T-cell (primary cell): ENCODE measurements at places on chromosomes 4 and X.

DNA sequence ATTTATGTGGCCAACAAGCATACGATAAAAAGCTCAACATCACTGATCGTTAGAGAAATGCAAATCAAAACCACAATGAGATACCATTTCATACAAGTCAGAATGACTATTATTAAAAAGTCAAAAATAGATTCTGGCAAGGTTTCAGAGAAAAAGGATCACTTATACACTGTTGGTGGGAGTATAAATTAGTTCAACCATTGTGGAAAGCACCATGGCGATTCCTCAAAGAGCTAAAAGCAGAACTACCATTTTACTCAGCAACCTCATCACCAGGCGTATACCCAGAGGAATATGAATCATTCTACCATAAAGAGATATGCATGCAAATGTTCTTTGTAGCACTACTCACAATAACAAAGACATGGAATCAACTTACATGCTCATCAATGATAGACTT lies 478.7 kb upstream of the GALNTL6 start:
- DNase-seq: no peak

GRCh38 chrX:47850901-47851300 lies 14.2 kb downstream of the ZNF81 start:
- no peak for DNase-seq

GRCh38 chr4:41751449-41752061 lies 3.0 kb upstream of the PHOX2B start:
- no peak for DNase-seq

- DNase-seq: no peak
These were observed 195.0 kb upstream of the HS3ST1 start for GRCh38 chr4:11623726-11624037.

DNA sequence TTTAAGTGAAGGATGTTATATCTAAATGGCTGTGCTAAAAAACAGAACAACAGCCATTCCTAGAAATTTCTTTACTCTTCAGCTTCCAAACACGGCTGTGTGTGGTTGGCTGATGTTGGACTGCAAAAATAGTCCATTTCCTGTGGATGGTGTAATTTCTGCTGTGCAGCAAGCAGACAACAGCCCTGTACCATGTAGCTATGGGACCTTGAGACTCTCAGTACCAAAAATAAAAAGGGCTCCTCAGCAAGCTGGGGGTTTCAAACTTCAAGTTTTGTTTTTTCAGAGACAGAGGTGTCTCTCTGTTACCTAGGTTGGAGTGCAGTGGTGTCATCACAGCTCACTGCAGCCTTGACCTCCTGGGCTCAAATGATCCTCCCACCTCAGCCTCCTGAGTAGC lies 18.1 kb downstream of the CD40LG start:
- no peak for DNase-seq

- DNase-seq: no peak
These were observed 23.4 kb upstream of the CT47A1 start for GRCh38 chrX:121008920-121009319.

GRCh38 chrX:50157545-50158135 lies 43.2 kb downstream of the AKAP4 start:
- no peak for DNase-seq

DNA sequence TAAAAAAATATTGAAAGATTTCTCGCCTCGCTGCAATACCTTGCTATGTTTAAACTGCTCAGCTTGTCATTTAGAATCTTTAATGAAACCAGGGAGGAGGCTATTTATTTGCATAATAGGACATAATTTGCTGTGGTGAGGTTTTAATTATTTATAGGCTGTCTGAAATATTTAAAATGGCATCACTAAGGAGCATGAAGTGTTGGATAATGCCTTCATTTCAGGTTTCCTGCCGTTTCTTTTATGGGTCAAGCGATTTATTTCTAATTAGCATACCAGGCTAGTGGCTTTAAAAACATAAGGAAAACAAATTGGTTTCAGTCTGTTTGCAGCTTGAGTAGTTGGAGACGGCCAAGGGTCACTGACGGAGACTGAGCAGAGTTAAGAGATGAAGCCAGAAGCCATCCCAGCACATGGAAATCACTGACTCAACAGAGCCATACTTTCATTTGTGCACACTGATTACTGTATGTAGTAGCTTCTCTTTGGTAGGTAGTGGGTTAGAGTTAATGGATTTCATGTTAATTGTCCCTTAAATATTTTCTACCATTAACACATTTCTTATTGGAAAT lies 1962.4 kb upstream of the TENM3 start:
- no peak for DNase-seq

- DNase-seq: no peak
These were observed 75.0 kb downstream of the NAF1 start for GRCh38 chr4:163091685-163092034.

- DNase-seq: no peak
These were observed 106.1 kb upstream of the ATP6AP2 start for GRCh38 chrX:40474645-40475044.

DNA sequence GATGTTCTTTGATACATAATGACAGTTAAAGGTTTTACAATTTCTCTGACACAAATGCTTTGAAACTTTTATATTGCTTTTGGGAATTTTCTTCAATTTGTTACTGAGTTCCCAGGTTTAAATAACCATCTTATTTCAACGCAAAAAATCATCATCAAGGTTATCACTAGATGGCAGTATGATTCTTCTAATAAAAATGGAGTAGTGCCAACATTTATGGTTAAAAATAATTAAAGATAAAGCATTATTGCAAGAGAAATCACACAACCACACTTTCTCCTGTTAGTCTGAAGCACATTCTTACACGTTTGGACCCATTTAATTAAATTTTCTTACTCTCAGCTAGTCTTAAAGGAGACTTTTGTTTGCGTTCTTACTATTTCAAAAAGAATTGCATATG lies 611.3 kb upstream of the CPXCR1 start:
- no peak for DNase-seq

GRCh38 chr4:43411226-43411625 lies 518.7 kb downstream of the GRXCR1 start:
- no peak for DNase-seq

DNA sequence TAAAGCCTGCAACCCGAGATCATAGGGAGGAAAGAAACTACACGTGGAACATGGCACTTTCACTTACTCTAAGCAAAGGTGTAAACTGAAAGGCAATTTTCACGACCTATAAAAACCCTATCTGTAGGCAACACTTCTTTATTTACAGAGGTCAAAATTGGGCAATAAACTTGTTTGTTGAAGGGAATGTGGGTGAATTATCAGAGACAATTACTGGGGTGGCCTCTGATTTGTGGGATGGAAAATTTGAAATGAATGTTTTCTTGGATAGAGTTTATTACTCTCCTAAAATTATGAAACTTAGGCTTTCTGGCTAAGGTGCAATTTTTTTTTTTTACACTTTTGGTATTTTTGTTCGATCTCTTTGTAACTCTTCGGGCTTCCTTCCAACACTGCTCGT lies 734.1 kb upstream of the TENM3 start:
- no peak for DNase-seq

DNA sequence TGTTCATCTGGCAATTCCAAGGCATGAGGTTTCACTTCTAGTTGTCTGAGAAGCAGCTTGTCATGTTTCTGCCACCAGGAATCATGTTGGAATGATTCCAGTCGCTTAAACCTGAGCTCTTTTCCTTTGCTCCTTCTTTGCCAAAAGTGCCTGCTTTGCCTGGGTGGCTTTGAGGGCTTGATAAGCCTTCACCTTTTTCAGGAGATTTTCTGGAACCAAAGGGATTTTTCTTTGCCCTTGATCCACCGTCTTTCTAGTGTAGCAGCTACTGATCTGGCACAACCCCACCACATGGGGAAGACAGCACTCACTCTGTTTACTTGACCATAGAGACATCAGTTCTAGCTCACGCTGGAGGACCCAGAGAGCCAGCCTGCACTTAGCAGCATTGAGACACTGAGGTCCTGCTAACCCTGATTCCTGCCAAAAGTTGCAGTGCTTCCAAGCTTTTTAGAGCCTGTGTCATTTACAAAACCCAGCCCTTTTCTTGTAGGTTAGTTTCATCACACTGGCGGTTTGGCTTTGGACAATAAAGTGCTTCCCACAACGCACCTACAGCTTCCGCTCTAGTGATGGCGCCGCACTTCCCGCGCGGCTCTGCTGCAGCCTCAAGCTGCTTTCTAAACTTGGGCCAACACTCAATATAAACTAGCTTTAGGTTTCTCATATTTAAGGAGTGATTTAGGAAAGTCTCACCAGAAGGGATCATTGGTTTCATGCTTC lies 7.3 kb upstream of the CCNI start:
- no peak for DNase-seq

- no peak for DNase-seq
These were observed 67.5 kb upstream of the SH3RF1 start for GRCh38 chr4:169338241-169338640.

- DNase-seq: no peak
These were observed 78.2 kb upstream of the PAQR3 start for GRCh38 chr4:79017481-79017880.

DNA sequence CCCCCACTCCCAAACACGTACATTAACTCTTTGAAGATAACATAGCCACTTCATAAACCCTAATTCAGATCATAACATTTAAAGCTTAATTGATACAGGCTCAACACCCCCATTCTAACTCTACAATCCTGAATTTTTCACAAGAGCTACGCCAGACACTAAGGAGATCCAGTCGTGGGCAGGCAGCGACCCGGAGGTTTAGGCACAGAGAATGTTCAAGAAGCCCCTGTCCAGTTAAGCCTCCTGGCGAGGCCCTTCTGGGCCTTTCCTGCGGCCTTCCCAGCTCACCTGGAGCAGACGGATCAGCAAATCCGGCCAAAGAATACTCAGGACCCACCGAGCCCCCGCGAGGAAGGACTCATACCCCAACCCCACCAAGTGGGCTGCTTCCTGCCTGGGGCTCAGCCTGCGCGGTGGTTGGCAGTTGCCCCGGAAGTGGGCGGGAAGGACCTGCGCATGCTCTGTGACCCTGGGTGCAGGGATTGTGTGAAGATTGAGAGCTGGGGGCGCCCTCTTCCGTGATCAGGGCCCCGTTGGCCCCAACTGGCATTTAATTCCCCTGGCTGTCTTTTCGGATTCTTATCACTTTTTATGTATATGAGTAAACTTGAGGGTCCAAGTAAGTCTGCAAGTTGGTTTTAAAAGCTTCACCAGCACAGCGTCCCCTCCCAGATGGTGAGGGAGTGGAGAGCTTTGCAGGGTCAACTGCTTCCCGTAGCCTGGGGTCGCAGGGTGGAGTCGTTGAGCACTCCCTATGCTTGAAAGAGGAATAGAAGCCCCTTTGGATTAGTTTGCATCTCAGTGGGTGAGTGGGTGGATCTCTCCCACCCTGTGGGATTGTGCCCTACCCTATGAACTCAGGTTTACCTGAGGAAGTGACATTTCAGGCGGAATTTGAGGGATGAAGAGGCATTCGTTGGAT lies at the start of gene TRIM61:
TRIM61 (minus strand) TSS at position 415 of the 922 bp plus-strand sequence. CDS start 7,655 bp downstream, outside the sequence.
- peak; percentile 56 for DNase-seq
